Fibroblast of the aortic adventitia (primary cell): ENCODE measurements at places on chromosomes 3 and 15. TPM values are rescaled to one million over a fixed set of nuclear protein-coding genes. Genes with fewer than 3 reads are reported as not detected.
A peak's percentile ranks its signal among the peaks of the same experiment; 100 is the strongest.

DNA sequence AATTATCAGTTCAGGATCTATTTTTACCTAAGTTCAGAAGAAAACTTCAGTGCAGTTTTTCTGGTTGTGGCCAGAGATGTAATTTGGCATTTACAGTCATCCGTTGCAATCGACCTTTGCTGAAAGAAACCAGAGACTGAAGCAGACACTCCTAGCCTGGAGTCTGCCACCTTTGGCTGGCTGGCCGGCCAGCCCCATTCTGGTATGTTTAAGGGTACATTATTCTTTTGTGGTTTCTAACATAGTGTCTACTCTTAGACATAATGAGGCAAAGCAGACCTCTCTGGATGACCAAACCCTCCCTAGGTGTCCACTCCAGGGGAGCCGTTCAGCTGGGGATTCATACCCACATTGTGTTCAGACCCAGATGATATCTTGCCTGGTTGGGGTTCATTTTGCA is 275.9 kb upstream of the TPM1 start:
- DNase-seq = peak; percentile 43

- no peak for DNase-seq
These were observed 139.0 kb upstream of the CGNL1 start for GRCh38 chr15:57237301-57237642.

The CCR2 gene
- total RNA-seq = under 0.01 TPM in 1 of 2 replicates, not detected in the other

The MTFMT gene
- total RNA-seq = 14.1 and 19.2 TPM in 2 replicates

- DNase-seq = peak; percentile 99
These were observed 5.8 kb downstream of the ISLR start for GRCh38 chr15:74179101-74179841.

The PRKCI gene
- 56.2 and 63.9 TPM in 2 replicates for total RNA-seq

The SYNPR gene
- total RNA-seq = not detected in 2 replicates

GRCh38 chr15:75307778-75308390 is 25.2 kb downstream of the GOLGA6D start:
- DNase-seq = peak; percentile 6

GRCh38 chr15:83458381-83458780 is 11.2 kb downstream of the SH3GL3 start:
- no peak for DNase-seq

- no peak for DNase-seq
These were observed 1.8 kb downstream of the HCLS1 start for GRCh38 chr3:121658716-121659435.

DNA sequence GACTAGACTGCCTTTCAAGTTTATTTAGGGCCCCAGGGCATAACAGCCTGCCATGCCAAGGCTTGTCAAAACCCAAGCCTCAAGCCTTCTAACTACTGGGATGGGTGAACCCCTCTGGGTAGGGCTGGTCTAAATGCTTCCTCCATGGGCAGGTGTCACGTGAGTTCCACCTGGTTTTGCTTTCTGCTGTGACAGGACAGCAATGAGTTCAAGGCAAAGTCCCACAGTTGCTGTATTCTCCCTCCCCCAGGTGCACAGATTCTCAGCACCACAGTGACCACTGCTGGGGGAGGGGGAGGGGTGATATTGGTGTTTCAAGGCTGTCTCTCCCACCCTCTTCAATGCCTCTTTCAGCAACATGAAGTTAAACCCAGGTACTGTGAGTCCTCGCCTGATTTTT is 46.9 kb upstream of the UBE2Q2 start:
- no peak for DNase-seq

DNA sequence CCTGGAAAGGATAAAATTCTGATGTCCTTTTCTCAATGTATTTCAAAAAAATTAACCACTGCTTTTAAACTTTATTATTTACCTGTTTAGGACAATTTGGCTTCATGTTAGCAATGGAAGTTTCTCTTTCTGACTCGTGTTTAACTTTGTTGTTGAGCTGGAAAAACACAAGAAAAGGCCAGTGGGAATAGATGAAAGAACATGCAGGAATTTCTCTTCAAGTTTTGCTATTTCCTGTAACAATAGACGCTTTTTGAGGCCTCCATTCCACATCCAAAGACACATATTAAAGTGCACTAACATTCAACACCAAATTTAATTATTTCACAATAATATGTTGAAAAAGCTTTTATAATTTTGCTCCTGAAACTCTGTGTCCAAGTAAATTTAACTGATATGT is 9.7 kb downstream of the RBMS3 start:
- no peak for DNase-seq

DNA sequence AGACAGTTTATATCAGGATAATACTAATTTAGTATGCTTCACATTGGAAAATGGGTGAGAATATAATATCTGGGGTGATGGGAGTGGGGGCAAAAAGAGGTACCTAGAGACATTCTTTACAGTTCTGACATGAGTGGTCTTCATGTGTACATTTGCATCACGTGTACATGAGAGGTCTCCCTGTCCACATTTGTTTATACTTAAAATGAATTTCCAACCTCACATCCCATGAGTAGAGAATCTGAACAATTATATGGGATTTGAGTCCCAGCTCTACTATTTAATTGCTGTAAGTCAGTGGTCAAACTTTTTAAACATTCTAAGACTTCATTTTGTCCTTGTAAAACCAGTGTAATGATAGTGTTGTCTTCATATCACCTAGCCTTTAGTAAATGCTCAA is 408.4 kb downstream of the NAALADL2 start:
- no peak for DNase-seq

The SPATA12 gene
- 0.09 TPM in 1 of 2 replicates, not detected in the other for total RNA-seq

DNA sequence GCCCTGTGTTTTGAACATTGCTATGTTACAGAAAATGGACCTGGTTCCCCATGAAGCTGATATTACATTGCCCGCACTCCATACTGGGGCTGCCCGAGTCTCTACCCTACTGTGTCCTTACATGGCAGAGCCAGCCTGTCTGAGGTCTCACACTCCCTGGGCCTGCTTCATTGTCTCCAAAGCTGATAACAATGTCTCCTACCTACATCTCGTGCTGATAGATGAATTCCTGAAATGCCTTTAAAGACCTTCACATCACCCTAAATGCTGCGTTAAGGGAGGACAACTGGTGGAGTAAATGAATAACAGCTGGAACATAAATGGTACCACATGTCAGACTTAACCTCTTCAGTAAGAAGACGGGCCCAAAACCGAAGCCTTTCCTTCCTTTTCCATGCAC is 62.9 kb upstream of the PTX3 start:
- DNase-seq = peak; percentile 80

DNA sequence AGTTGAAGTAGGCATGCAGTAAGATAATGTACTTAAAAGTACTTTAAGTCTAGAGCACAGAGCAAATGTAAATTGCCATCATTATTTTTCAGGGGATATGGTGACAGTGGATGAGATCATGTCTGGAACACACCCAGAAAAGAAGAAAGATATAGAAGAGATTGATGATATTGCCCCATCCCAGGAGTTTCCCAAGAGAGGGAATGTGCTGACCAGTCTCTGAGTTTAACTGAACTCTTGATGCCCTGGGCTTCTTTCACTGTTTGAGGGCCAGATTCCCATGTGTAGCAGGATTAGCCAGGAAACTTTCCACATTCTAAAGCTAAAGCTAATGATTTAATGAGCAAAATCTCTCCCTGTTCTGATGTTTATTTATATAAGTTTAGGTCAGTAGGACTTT is 366.8 kb upstream of the UMPS start:
- peak; percentile 8 for DNase-seq

GRCh38 chr3:48555949-48556795 is 431 bp downstream of the PFKFB4 start:
- no peak for DNase-seq

- DNase-seq = peak; percentile 45
These were observed 1.7 kb downstream of the RASL12 start for GRCh38 chr15:65066001-65066634.

GRCh38 chr3:195458316-195458717 is 15.5 kb upstream of the ACAP2 start:
- peak; percentile 59 for DNase-seq

GRCh38 chr3:174247687-174248152 is 611.4 kb upstream of the NAALADL2 start:
- DNase-seq = no peak

The SH2D7 gene
- total RNA-seq = not detected in 2 replicates

GRCh38 chr3:113276751-113277080 is 65.4 kb downstream of the BOC start:
- DNase-seq = no peak

- no peak for DNase-seq
These were observed 130.0 kb upstream of the NR2F2 start for GRCh38 chr15:96200357-96200967.

DNA sequence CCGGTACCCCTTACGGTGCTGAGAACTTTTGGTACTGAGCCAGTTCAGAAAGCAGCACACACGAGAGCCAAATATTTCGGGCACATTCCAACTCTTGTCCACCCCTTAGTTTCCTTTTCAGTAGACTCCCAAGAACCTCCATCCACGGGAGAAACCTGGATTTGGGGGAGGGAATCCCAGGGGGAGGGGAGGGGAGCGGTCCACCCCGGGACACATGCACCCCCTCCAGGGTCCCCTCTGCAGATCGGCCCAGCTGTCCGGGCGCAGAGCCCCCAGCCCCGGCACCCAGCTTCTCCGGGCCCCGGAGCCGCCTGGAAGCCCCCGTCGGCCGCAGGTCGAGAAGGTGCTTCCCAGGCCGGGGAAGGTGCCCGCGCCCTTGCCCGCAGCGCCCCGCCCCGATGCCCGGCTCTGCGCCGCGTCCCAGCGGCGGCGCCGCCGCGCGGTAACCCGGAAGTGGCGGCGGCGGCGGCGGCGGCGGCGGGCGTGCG is 455 bp upstream of the ABHD17C start:
- DNase-seq = peak; percentile 63

DNA sequence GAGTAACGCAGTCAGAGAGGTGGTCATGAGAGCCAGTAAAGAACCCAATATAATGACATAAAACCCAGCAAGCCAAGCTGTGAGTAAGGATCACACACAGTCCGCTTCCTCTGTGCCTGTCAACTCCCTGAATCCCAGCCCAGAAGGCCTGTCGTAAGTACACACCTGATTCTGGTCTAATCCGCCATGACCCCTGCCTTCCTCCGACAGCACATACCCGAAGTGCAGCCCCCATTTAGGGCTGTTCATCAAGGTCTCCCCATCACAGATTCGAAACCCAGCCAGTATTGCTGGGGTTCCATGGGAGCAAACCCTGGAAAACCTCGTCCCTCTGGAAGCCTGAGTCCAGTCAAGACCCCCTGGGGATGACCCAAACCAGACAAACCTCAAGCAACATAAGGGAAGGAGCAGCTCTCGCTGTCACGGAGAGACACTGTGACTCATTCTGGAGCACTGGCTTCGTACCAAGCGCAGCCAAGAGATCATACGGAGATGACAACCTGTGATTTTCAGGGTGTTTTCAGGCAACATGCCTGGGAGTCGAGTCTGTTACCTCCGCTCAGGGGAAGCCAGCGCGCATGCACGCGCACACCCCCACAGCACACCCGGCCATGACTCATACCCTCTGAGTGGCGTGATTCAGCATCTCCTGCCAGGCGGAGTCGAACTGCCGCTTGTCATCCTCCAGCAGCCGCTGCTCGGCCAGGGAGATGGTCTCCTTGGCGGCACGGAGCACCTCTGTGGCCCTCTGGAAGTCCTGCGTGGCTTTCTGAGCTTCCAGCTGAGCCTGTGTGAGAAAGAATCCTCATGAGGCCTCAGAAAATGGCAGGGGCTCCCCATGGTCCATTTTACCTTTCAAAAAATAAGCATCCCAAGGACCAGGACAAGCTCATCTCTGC is 63.0 kb downstream of the SH3BP5 start:
- DNase-seq = peak; percentile 95

DNA sequence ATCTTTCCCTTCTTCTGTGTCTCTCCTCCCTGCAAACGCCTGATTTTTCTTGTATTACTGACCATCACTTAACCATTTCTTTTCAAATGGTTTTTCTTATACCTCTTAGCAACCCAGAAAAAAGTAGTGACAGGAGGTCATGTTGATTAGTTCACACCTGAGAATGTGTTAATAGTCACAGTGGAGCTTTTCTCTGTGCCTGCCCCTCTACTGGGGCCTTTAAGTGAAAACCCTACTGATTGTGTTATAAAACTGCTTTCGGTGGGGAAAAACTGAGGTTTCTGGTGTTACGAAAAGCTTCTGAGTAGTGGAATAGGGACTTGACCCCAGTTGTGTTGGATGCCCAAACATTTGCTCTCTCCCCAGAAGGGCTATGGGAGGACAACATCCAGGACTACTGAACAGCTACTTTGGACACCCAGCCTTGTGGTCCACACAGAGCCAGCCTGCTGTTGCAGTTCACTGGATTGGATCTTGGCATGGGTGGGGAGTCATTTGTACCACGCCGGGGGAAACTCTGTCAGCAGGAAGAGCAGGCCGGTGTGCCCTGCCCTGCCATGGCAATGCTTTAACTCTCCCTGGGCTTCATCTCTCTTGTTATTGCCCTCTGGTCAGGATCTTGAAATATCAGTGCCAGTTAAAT is 10.3 kb downstream of the GPR87 start:
- DNase-seq = no peak

DNA sequence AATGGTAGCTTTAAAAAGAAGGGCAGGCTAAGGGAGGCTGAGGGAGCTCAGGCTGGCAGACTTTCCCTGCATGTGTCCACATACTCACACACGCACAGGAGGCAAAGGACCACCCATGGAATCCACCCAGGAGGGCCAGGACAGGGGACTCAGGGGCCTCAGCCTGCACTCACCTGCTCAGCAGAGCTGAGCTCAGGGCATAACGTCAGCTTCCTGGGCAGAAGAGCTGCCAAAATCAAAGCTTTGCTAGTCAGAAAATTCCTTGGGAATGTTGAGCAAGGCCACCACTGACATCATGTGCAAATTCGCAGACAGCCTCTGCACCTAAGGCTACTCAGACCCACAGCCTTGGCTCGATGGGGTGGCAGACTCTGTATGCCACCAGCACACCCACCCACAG is 16.4 kb upstream of the ALAS1 start:
- DNase-seq = peak; percentile 72

DNA sequence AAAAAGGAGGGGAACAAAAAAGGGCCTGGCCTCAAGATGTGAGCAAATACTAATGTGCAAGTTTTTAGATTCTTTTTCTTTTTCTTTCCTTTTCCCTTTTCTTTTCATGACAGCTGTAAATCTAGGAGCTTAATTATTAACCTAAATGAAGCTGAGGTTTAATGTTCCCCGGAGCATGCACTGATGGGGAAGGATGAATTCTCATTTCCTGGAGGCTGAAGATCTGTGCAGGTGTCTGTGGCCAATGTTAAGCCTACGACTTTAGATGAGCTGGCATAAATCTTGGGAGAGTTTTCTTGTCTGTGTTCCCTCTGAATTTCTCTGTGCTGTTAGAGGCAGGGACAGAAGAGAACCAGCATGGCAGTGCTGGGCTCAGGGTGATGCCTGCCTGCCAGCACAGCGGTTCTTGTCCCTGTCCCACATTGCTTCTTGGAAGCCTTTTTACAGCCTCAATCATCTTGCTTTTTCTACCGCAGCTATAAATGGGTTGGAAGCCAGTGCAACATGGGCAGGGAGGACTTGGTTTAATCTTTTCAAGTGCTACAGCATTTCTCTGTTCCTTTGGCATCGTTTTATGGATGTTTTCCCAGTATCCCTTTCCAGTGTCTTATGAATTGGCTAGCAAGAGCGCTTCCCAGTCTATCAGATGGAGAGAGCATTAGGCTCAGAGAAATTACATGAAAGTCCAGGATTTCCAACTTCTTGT is 119.1 kb downstream of the ATG7 start:
- DNase-seq = peak; percentile 66
